ENCODE measurements at places on chromosomes 12 and 14. TPM values are rescaled to one million over a fixed set of nuclear protein-coding genes. Genes with fewer than 3 reads are reported as not detected.

PTPRO gene
- total RNA-seq, result 0.94 TPM

PLEKHG7 gene
- not detected for total RNA-seq

FOXA1 gene
- not detected for total RNA-seq

DAO gene
- total RNA-seq, result not detected

Data from left ventricle myocardium superior (tissue), 1 donor.